ENCODE measurements at places on chromosomes 11 and 22.

GRCh38 chr11:111402411-111402810 lies 23.3 kb upstream of the POU2AF1 start:
- DNase-seq = no peak

DNA sequence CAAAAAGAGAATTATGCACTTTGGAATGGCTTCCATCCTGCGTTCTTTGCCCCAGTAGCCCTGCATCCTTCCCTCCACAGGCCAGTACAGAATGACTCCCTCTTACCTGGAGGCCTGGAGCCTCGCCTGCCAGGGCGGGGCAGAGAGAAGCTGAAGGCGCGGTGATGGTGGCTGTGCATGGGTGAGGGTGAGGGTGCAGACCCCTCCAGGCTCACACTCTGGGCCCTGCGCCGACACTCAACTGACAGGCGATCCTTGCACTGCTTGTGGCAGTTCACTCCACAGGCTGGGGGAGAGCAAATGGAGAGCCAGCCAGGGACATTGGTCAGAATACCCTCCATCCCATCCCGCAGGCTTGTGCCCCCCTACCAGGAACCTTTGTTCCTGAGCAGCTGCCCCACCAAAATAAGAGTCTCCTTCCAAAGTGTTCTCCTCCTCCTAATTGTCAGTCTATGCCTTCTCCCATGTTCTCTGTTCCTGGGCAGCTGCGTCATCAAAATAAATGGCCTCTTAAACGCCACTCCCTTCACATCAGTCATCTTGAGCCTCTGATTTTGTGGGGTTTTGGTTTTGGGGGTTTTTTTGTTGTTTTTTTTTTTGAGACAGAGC lies 5.9 kb upstream of the NRXN2 start:
- no peak for DNase-seq

- peak; percentile 65 for DNase-seq
Observed at GRCh38 chr11:86798988-86799387, 1.4 kb upstream of the PRSS23 start.

- no peak for DNase-seq
Observed at GRCh38 chr11:15489281-15489680, 374.6 kb downstream of the INSC start.

GRCh38 chr22:45164270-45165088 lies 754 bp downstream of the NUP50 start:
- no peak for DNase-seq
